Heart right ventricle (tissue), 16 donors: ENCODE measurements at places on chromosomes 12 and 14. TPM values are rescaled to one million over a fixed set of nuclear protein-coding genes. Genes with fewer than 3 reads are reported as not detected.

CLEC9A gene
- not detected for polyA plus RNA-seq

ACTR10 gene
- 88.9 TPM for polyA plus RNA-seq

NANOG gene
- polyA plus RNA-seq = not detected

PZP gene
- polyA plus RNA-seq = 1.3 TPM

GRCh38 chr14:69822456-69822855, 25.4 kb upstream of the SLC10A1 start:
- no peak for DNase-seq

GRCh38 chr12:81229759-81230158, 151.9 kb downstream of the ACSS3 start:
- no peak for DNase-seq

DNA sequence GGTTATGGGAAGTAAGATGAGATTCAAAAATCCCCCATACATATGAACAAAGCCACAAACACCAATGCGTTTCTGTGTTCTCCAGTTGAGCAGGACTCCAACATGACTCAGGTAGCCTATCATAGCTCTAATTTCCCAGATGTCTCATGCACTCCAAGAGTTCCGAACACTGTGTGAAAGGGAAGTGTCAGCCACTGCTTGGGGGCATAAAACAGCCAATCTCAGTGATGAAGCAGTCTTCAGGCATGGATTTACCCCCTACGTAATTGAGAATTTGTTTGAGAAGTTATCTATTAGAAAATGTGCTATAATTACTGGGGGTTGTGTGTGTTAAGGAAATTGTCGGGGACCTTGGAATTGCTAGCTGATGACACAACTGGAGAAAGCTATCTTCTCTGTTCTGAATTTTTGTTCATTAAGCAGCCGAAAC, 153.9 kb upstream of the AVPR1A start:
- DNase-seq = no peak
